ENCODE measurements at places on chromosomes 2 and 18. TPM values are rescaled to one million over a fixed set of nuclear protein-coding genes. Genes with fewer than 3 reads are reported as not detected.

The GPC1 gene
- 56.7 TPM for total RNA-seq

- DNase-seq: no peak
Observed at GRCh38 chr2:25315316-25315680, 26.4 kb downstream of the DNMT3A start.

DNA sequence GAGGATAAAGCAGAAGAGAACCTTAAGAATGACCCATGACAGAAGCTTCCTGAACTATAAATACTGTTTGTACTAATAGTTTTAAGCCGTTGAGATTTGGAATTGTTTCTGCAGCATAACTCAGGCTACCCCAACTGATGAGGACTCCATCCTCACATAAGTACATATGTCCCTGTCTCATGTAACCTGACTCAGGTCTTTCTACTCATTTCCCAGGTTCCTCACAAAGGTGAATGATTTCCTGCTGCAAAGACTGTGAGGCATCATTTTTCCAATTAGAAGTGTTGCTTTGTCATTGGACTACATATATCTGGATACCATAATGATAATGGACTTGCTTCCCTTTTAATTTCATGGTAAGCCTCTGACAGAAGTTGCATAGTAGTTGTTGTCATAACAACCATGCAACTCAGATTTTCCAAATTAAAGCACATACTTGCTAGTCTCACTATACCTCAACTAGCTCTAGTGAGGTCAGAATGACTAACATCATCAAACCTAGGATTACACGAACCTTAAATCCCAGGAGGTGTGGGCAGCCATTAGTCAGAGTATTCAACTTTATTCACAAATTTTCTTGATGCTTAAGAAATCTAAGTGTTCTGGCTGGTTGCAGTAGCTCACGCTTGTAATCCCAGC, 38.0 kb upstream of the NEDD4L start:
- peak; percentile 74 for DNase-seq

DNA sequence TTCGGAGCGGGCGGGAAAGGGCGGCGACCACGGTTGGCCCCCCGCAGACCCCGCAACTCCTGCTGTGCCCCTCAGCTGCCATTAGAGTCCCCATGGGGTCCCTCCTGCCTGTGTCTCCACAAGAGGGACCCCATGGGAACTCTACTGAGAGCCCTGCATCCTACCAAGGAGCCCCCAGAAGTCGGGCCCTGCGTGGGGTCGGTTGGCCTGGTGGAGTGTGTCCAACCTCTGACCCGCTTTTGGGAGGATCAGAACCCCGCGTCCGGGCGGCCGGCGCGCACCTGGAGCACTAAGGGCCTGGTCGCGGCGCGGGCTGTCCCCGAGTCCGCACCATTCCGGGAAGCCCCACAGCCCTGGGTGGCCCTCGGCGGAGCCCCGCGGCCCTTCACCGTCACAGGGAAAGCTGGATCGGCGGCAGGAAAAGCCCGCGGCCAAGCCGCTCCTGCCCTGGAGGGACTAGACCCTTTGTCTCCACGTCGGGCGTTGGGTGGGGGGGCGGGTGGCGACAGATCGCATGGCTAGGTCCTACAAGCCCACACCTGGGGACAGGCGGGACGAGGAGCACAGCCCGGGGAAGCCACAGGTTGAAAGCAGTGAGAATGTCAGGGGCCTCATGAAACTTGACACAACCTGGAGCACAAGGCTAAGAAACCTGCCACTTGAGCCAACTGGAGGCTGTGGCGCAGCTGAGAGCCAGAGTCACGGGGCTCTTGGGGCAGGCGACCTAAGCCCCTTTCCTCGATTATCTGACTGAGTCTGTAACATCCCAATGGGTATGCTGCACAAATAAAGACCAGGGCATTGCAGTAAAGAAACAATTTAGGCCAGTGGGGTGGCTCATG, 11.2 kb upstream of the CXXC1 start:
- DNase-seq: no peak

All from PC-3 (cell line).